ENCODE measurements at places on chromosomes 3 and 15.

- no peak for DNase-seq
These were observed 34.4 kb downstream of the SPSB4 start for GRCh38 chr3:141085343-141086070.

DNA sequence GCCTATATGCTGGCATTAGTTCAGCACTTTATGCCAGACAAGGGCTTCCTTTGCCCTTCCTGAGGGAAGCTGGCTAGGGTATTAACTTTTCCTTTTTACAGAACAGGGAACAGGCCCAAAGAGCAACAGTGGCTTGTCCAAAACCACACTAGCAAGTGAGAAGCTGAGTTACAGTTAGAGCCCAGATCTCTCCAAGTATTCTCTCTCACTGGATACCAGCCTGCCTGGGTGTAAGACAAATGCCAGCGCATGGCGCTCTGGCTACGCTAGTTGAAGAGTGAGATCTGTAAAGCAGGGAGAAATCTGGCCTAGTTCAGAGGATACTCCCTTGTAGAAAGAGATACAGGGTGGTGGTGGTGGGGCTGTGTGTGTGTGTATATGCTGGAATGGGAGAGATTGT, 38.4 kb downstream of the RAB11A start:
- no peak for DNase-seq

DNA sequence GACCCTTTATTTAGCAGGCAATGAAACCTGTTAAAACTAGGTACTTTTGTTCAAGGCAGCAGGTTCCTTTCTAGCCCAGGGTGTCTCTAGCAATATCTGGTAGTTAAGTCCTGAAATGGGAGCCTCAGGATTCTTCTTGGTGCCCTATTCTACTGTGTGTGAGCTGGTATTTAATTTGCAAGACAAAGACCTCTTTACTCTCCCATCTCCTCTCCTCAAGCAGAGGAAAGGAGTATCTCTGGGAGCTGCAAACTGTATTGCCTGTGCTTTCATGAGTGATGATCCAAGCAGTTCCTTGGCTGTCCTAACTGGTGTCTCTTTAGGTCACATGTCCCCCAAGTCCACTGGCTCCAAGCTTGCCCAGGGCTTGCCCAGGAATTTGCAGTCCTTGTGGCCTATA, 188.2 kb downstream of the SI start:
- DNase-seq = no peak

GRCh38 chr3:71681224-71681668, 44.0 kb downstream of the EIF4E3 start:
- DNase-seq = no peak

DNA sequence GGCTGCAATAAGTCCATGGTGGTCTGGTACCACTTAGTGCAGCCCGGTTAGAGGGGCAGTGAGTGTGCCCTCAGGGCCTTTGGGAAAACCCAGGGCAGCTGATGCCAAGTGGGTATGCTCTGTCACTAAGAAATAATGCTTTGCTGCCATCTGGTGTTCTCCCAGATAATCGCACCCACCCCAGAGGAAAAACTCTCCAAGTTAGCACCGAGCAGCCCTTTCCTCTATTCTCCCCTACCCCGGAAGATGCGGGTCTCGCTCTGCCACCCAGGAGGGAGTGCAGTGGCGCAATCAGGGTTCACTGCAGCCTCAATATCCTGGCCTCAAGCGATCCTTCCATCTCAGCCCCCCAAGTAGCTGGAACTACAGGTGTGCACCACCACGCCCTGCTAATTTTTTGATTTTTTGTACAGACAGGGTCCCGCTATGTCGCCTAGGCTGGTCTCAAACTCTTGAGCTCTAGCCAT, 21.3 kb upstream of the DAPK2 start:
- peak; percentile 63 for DNase-seq

DNA sequence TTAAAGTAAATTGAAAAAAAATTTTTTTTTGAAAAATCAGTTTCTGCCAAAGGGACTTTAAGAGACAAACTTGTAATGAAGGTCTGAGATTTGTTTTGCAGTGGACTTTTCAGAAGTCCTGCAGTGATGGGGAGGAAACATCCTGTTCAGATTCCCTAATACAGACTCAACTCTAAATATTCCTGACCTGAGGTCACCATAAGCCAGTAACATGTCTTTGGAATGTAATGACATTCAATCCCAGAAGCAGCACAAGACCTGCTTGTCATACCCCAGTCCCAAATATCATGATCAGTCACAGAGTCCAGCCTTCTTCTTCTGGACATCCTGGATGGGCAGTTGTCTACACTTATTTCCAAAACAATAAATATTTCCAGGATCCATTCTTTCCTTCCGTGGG, 53.6 kb downstream of the TMEM39A start:
- no peak for DNase-seq

DNA sequence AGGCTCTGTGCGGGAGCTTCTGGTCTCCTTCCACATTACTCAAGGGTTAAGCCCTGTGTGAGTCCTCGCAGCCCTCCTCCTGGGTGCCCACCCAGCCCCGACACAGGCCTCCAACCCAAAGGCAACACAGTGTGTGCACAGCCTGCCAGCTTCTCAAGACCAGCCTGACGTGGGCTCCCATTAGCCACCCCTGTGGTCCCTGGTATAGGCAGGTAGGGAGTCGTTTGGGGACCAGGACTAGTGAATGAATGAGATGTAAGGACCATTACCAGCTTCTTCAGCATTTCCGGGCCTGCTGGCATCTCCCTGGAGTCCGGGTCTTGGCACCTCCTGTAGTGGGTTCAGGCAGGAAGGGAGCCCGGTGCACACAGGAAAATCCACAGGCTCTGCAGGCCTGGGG, 20.2 kb upstream of the PLXNA1 start:
- DNase-seq = no peak

DNA sequence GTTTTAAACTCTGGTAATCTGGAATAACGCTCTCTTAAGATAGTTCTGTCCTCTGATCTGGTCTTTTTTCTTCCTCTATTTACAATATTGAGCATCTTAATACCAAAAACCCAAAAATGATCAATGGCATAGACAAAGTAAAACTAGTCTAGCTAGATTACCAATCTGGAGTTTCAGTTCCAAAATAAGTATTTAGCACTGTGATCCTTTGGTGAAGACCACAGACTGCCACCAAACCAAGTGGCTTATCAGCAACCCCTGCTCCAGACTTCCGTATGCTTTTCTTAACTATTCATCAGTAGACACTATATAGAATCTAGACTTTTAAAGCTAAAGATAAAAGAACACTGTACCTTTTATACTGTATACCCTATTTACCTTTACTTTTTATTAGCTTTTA, 35.5 kb upstream of the MAN2C1 start:
- no peak for DNase-seq

DNA sequence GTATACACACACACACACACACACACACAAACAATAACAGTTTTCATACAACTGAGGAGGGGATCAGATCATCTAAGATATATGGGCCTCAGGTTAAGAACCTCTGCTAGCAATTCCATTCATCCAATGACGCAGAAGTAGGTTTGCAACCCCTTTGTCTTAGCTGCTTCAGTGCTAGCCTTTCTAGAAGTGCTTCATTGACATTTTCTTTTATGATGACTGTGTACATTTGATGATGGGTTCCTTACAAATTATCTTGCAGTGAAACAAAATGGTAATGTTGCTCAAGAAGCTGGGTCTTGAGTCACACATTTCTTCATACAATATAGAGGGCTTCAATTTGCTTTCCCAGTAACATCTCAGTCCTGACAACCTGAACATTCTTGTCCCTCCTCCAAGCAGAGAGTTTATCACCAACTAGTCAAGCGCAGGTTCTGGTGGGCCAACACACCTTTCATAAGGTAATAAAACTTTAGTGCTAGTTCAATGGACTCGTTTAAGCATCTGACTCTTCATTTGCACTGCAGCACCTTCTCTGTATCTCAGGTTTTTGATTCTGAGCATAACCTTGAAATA, 269.5 kb downstream of the CNTN3 start:
- no peak for DNase-seq

DNA sequence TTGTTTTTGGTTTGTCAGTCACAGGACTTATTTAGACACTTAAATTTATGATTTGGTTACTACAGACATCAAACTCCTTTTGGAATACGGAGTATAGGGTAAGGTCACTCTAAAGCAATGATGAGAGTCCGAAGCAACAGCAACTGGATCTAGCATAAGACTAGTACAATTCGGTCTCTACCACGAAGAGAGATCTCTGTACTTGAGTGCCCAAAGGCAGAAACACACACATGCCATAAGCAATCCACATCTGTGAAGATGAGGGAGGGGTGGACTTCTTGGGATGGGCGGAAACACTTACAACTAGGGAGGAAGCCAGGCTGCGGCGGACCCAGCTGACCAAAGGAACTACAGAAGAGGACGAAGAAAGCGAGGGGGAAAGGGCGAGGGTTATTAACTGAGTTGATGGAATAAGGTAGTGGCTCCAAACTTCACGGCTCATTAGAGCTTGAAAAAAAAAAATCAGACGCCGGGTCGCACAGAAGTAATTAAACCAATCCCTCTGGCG, 595 bp downstream of the DPH6 start:
- DNase-seq = no peak

DNA sequence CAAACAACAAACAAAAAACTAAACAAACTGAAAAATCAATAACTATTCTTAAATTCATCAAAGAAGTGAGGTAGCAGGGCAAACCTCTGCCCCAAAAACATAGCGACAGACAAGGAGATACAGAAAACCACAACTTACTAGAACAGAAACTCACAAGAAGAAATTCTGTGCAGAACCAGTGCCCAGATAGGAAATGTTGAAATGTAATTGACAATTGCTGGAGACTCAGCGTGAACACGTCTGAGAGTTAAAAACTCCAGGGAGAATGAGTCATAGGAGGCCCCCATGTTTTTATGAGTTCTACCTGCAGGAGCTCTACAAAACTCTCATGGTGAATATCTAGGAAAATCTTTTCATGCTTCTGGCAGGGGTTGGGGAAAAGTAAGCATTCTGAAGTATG, 95.5 kb upstream of the SETMAR start:
- DNase-seq = no peak

- no peak for DNase-seq
These were observed 43.9 kb upstream of the RAD18 start for GRCh38 chr3:9007213-9007612.

DNA sequence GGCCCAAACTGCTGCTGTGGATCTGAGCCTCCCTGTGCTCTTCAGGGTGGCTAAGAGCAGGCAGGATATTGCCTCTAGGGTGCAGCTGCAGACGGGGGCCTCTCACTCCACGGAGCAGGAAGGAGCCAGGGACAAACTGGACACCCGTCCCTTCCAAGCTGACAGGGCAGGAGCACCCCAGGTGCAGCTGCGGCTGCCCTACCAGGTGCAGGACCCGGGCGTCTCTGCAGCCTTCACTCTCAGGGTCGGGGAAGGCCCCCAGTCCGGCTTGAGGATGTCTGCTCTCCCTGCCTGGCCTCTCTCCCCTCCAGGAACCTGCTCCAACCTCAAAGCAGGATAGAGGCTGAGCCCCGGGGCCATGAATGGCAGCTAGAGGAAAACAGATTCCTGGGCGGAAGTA, 1554.9 kb upstream of the CADM2 start:
- no peak for DNase-seq

GRCh38 chr3:173584093-173584837, 186.7 kb downstream of the NLGN1 start:
- DNase-seq = no peak

- DNase-seq = no peak
These were observed 26.5 kb downstream of the IGSF10 start for GRCh38 chr3:151434151-151434890.

DNA sequence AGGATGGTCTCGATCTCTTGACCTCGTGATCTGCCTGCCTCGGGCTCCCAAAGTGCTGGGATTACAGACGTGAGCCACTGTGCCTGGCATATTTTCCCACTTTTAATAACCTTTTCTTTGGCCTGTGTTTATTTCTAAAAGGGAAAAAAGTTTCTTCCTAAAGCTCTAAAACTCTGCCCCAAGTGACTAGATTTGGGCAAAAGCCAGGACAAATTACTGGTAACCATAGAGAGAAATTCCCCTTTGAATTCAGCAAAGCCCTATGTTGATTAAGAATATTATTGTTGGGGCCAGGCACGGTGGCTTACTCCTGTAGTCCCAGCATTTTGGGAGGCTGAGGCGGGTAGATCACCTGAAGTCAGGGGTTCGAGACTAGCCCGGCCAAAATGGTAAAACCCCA, 11.5 kb upstream of the TRPM7 start:
- DNase-seq = no peak

GRCh38 chr3:119898478-119899191, 116.7 kb downstream of the NR1I2 start:
- DNase-seq = no peak

GRCh38 chr3:134397755-134398154, 23.5 kb upstream of the AMOTL2 start:
- DNase-seq = no peak

DNA sequence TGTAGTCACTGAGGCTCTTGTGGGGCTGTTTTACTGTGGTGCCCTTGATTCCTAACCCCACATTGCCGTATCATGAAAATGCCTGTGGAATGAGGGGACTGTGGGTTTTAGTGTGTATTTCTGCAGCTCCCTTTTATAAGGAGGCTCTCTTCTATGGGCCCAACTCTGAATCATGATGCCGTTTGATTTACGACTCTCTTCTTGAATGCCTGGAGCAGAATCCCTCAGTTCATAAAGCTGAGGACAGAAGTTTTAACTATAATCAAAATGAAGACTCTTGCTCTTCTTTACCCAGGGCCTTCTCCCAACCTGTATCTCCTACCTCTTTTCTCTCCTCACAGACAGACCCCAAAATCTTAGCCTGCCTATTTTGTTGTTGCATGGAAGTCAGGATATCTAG, 109.5 kb downstream of the RARB start:
- no peak for DNase-seq

Measured in stimulated activated effector memory CD8-positive, alpha-beta T cell treated with anti-CD3 and anti-CD28 coated beads, Interleukin-12 subunit alpha, Interleukin-12 subunit beta, amount 100 ng/mL, for 72 hours (primary cell).